ENCODE measurements at places on chromosomes 2 and 18.

DNA sequence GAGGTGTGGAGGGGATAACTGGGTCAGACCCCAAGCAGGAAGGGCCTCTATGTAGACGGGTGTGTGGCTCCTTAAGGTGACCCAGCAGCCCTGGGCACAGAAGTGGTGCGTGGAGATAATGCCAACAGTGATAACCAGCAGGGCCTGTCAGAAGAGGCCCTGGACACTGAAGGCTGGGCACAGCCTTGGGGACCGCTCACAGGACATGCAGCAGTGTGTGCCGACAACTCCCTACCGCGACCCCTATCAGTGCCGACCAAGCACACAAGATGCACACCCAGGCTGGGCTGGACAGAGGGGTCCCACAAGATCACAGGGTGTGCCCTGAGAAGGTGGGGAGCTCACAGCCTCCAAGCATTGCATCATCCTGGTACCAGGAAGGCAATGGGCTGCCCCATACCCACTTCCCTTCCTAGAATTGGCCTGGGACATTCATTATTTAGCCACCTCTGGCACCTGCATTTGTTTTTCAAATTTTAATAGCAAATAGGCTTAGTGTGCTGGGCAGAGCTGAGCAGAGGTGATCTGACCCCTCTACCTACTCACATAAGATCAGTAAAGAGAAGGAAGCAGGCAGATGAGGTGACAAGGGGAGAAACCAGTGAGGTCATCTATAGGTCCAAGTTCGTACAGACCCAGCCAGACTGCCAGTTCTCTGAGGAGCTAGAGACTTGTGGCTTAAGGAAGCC, 55.2 kb downstream of the BCL11A start:
- no peak for DNase-seq

- no peak for DNase-seq
These were observed 4.3 kb upstream of the TRPM8 start for GRCh38 chr2:233912691-233913423.

- no peak for DNase-seq
These were observed 39.7 kb downstream of the KIDINS220 start for GRCh38 chr2:8797682-8798081.

GRCh38 chr2:163701399-163702195, 34.2 kb downstream of the FIGN start:
- DNase-seq = no peak

DNA sequence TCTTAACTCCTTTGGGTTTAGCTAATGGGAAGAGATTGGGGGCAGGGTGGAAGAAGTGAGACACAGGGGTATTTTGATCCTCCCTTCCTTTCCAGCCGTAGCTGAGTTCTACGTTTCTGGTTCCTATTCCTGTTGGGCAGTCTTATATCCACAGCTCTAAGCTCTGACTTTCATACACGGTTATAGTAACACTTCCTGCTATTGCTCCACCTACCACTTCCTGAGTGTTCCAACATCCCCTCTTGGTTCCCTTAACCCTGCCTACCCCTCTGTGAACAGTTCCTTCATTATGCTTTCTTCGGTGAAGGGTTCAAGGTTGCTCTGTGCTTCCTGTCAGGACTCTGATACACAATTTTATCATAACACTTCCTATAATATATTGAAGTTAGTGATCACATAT, 205.1 kb downstream of the DNAH7 start:
- no peak for DNase-seq

DNA sequence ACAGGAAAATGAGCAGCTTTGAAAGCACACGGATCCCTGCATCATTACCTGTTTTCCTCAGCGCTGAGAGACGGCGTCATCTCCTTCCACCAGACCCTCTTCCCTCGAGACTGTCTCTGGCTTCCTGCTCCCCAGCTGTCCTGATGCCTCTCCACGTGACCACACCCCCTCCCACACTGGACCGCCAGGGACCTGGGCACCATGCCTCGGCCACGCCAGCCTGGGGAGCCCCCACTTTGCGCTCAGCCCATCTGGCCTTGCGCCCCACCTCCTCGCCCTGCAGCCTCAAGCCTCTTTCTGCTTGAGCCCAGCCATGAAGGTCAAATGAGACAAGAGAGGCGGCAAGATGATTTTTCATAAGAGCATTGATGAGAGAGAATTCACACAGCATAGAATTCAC, 66.0 kb upstream of the ACKR3 start:
- DNase-seq = no peak

DNA sequence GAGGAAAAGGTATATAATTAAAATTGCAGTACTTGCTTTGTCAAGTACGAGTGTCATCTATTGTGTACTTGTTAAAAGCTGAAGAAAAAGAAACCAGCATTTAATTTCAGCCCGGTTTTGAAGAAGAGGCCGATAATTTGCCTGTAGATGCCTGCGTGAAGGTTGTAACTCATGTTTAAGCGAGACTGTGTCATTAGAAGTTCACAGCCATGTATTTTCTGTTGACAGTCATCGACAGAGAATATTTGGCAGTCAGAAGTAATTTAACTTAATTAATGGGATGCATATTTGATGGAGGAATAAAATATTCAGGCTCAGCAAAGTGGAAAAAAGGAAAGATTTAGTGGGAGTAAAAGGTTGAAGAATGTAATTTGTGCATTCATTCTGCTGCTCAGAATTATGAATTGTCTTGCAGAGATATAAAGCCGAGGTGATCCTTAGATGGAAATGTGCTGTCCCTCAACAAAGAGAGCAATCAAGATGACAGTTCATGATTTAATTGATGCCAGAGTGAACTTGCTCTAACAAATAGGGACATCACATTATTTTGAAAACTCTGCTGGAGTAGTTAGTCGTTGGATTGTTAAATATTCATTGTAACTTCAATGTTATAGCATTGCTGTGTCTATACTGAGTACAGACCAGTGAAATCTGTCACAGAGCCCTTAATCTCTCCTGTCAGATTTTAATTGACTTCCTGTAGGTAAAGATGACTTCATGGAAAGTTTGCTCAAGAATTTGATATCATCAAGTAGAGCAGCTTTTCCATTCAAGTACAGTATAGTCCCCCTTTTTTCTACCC, 53.9 kb downstream of the ZNF407 start:
- no peak for DNase-seq

DNA sequence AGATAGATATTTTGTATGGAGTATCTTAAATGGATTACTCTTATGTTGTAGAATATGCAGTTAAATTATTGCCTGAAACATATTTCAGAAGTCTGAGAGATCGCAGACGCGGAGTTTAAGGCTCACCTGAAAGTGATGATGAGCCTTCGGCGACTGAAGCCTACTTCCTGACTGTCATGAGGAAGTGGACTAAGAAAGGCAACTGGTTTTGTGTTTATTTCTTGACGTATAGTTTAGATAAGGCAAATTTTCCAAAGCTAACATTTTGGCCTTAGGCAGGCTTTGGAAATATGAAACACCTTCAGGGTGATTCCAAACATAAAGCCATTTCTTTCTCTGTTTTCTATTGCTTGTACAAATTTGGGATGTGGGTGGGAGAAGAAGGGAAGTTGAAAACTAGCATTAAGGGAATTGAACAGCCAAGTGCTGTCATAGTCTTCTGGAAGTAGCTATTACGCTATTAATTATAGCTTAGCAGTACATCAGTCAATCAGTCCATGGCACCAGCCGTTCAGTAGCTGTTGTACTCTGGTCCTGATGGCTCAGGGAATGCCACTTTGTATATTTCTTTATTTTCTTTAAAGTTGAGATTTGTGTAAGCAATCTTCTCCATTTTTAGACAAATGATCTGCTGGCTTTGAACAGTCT, 1.5 kb downstream of the GRHL1 start:
- DNase-seq = no peak

DNA sequence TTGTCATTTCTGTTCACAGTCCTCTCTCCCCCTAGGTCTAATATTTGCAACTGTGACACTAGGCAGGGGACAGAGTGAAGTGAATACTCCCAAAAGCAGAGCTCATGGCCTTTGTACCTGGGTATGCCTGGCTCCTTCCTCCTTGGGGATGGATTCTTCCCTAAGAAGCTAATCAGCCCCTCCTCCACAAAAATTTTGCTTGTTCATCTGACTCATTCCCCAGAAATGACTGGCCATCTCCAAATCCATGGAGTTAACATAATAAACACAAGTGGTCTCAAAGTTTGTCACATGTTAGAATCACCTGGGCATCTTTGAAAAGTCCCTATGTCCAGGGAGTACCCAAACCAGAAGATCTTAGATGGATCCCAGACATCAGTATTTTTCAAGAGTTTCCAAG, 65.3 kb downstream of the SUCLG1 start:
- DNase-seq = no peak

DNA sequence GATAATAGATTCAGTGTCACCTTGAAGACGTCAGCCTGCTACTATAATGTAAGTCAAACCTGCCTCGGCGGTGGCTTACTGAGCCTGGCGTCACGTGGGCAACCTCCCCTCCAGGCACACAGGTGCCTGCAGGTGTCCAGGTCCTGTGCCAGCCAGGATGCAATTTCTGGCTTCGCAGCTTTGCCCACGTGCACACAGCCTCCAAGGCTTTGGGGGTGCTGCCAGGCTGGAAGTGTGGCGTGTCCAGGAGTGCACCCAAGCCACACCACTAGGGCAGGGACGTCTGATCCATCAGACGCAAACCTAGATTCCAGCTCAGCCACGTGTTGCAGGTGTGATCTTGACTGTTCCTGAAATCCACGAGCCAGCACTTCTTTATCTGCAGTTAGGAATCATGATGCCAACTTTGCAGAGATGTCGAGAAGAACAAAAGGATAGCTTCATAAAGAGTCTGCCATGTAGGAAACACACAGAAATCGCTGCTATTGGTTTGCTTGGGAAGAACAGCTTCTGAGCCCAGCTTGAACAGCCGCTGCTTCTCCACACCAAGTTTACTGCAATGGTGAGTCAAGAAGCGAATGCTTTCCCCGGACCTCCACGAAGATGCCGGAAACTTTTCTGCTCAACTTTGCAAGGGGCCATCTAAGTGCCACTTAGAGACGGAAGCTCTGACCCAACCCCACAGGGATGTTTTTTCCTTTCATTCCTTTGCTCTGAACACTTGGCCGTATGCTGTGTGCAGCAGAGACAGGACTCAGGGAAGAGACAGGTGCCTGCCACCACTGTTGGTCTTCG, 84.2 kb upstream of the SALL3 start:
- DNase-seq = no peak

DNA sequence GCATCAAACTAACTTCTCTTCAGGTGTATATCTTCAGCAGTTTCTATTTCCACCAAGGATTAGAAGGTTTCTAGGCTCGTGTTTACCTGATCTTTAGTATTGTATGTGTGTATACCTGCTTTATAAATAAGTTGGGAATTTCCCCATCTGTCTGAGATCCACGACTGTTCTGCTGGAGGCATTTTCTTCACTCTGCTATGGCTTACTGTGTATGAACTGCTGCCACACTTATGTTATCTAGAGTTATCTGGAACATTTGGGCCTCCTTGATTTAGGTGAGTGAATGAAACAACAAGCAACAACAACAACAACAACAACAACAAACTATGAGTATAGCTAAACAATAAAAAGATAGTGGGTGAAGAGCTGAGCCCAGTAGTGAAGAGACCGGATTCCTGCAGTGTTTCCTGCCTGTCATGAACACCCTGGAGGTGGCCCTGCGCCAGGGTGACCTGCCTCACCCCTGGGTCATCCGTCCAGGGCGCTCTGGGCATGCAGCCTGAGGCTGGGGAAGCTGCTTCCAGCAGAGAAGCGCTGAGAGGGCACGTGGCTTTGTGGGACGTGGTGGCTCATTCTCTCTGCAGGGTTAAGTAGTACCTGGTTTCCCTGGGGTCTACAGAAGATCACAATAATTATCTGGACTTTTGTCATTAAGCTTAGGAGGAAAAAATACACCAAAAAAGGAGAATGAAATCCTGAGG, 56.1 kb upstream of the GATA6 start:
- DNase-seq = no peak

DNA sequence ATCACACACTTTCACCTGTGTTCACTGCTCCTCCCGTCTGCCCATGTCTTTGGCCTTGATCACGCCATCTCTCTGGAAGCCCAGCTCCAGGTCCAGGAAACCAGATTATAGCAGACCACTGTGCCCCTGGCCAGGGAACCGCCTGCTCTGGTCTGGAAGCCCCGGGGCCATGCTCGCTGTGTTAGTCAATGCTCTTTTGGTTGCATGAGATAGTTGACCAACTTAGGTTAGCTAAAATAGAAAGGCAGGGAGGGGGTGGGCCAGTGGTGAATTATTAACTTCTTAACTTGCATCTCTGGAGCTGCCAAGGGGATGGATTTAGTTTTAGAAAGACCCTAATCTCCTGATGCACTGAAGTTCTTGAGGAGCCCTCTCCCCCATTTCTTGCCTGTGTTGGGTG, 232.7 kb downstream of the AGAP1 start:
- no peak for DNase-seq

DNA sequence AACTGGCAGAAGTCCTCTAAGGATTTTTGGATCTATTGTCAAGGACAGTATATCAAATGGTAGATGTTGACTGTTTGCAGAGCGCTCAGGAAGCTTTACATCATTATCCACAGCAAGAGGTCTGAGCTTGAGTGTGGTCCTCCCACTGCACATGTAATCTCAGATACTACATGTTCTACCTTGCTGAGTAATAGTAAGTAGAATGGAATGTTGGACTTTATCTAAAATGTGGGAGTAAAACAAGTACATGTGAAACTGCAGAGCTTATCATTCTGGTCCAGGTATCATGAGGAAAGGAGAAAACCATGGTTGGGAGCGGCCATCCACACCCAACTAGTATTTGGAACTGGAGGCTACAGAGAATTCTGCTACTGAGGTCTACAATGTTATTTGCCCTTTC, 19.3 kb upstream of the CD28 start:
- DNase-seq = no peak

DNA sequence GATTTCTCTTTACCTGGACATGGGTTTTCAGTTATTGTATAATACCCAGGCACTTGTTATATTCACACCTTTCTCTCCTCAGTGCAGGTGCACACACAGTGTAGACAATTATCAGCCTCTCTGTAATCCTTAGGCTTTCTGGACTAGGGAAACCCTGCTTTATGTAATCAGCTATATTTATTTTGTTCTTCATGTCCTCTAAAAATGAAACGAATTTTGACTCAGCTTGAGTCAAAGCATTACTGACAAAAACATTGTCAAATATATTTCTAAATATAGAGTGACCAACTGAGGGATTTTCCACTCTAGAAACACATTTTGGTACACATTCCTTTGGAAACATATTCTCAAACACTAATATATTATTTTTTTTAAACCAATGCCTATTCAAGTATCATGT, 144.8 kb upstream of the GULP1 start:
- no peak for DNase-seq

GRCh38 chr18:73110307-73110706, 242.5 kb upstream of the NETO1 start:
- no peak for DNase-seq

- DNase-seq = no peak
These were observed 14.0 kb upstream of the PDIA6 start for GRCh38 chr2:10826625-10827024.

DNA sequence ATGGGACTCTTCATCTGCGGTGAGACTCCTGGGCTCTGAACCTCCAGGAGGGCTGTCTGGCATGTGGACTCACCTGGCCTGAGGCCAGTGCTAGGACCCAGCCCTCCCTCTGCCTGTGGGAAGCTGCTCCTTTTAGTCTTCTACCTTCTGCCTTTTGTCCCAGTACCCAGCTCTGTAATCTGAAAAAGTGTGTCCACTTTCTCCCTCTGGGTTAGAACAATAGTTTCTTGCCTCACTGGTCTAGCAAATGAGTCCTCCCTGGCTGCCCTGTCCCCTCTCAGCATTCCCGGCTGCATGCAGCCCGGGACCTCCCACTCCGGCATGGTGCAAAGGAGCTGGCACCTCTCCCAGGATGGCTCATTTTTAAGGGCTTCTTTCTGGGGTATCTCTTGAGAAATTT, 25.9 kb downstream of the GKN2 start:
- no peak for DNase-seq

GRCh38 chr2:215904101-215904500, 109.2 kb downstream of the MREG start:
- no peak for DNase-seq

- DNase-seq = no peak
These were observed 1187.2 kb upstream of the CRIM1 start for GRCh38 chr2:35168351-35168750.

All from stimulated activated CD8-positive, alpha-beta memory T cell treated with anti-CD3 and anti-CD28 coated beads, Interleukin-15, amount 100 ng/mL, for 4 hours (primary cell).